ENCODE measurements at places on chromosomes 6 and 20.

DNA sequence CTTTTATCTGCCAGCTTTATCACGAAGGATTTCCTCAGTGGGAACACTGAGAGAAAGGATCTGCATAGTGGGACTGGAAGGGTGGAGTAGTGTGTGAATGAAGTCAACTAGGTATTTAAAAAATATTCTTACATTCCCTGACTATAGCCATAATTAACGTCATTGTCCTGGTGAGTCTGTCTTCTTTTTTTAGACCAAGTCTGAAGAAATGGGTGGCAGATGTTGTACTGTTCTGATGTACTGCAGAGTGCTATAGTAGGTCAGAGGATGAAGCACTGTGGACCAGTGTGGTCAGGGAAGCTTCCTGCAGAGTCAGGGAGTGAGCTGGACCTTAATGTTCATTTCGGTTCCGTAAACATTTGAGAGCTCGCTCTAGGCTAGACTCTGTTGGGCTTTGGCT is 11.9 kb downstream of the TULP4 start:
- no peak for DNase-seq

- DNase-seq, result no peak
Measured at GRCh38 chr6:42604150-42604549, 40.3 kb downstream of the UBR2 start.

- DNase-seq, result no peak
Measured at GRCh38 chr20:8386991-8387390, 254.9 kb downstream of the PLCB1 start.

- no peak for DNase-seq
Measured at GRCh38 chr6:76014626-76015530, 57.6 kb downstream of the IMPG1 start.

Data from CD4-positive, alpha-beta T cell treated with Interferon alpha-2 for 1 hour (primary cell).